Right atrium auricular region (tissue), 2 donors: ENCODE measurements at places on chromosomes 12 and 14. TPM values are rescaled to one million over a fixed set of nuclear protein-coding genes. Genes with fewer than 3 reads are reported as not detected.

The SPTB gene
- total RNA-seq: 102 TPM

GRCh38 chr12:57548488-57548887, 1.4 kb upstream of the KIF5A start:
- DNase-seq: no peak

- DNase-seq: no peak
These were observed 84.4 kb downstream of the SLC24A4 start for GRCh38 chr14:92407410-92407809.

The TMTC3 gene
- 9.9 TPM for total RNA-seq

The DCN gene
- 1,906 TPM for total RNA-seq

DNA sequence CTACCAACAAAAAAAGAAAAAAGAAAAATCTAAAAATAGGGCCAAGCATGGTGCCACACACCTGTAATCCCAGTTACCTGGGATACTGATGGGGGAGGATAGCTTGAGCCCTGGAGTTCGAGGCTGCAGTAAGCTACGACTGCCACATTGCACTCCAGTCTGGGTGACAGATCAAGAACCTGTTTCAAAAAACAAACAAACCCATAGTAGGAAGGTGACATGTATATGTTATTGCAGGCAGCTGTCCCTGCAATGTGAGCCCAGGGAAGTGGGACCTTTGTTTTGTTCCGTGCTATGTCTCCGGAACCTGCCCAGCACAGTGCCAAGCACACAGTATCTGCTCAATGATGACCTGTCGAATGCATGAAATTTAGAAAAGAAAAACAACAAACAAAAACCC, 37.2 kb upstream of the YY1 start:
- no peak for DNase-seq

The PRPH gene
- 0.75 TPM for total RNA-seq

GRCh38 chr12:57892232-57892972, 45.9 kb upstream of the CTDSP2 start:
- DNase-seq: no peak

The STAC3 gene
- total RNA-seq: 0.48 TPM

DNA sequence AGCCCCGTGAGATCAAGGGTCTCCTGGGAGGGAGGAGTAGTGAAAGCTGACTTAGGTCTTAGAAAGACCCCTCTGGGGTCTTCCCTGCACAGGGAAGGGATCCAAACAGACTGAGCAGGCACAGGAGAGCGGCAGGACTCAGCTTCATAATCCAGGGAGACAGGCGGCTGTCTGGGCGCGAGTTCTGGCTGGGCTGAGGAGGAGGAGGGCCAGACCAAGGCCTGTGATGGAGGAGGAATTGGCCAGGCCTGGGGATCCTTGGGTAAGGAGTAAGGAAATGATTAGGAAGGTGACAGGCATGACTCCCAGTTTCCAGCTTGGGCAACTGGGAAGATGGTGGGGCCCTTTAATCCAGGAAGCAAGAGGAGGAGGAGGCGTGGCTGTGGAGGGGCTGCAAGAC, 93.1 kb downstream of the DICER1 start:
- no peak for DNase-seq

GRCh38 chr12:88625356-88625755, 45.1 kb upstream of the KITLG start:
- DNase-seq: no peak

GRCh38 chr12:7046383-7047105, 14.0 kb upstream of the C1S start:
- DNase-seq: no peak

- DNase-seq: no peak
These were observed 52.3 kb downstream of the SUDS3 start for GRCh38 chr12:118428643-118429042.

DNA sequence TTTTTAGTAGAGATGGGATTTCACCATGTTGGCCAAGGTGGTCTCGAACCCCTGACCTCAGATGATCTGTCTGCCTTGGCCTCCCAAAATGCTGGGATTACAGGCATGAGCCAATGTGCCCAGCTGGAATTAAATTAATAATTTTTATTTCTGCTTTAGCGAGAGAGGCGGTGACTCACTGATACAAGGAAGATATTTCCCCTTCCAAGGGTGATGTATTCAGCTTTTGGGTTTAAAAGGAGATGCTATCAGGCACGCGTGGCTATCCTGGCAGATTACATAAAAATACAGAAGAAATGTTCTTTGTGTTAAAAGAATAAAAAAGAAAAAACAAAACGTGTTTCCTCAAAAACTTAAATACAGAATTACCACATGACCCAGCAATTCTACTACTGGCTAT, 12.4 kb upstream of the P2RX7 start:
- no peak for DNase-seq

GRCh38 chr14:48580692-48581091, 905.3 kb upstream of the MDGA2 start:
- no peak for DNase-seq

- DNase-seq: no peak
These were observed 80.4 kb downstream of the CPNE8 start for GRCh38 chr12:38825006-38825405.

The PPP1R3E gene
- 3.9 TPM for total RNA-seq

The NID2 gene
- total RNA-seq: 23.0 TPM

GRCh38 chr12:30501718-30502117, 194.0 kb downstream of the IPO8 start:
- DNase-seq: no peak

The AQP5 gene
- total RNA-seq: 2.1 TPM

- DNase-seq: no peak
These were observed 111.2 kb downstream of the CHST11 start for GRCh38 chr12:104567832-104568486.

DNA sequence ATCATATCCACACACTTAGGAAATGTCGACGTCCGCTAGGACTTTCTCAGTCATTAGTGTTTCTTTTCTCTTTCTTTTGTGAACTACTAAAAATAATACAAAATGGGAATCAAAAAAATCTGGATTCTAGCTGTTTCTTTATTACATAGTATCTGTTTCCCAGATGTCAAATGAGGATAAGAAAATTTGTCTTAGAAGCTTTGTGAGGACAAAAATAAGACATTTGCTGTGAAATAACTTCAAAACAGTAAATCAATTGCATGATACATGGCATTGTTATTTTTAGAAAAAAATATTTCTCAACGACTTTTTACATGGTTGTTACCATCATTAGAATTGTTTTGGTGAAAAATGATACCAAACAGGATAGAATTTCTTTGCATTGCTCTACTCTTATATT, 71.4 kb upstream of the IFNG-AS1 start:
- DNase-seq: no peak

The DPPA3 gene
- total RNA-seq: not detected

GRCh38 chr12:130014485-130014807, 110.6 kb upstream of the TMEM132D start:
- no peak for DNase-seq

- DNase-seq: no peak
These were observed 449.6 kb upstream of the RGS6 start for GRCh38 chr14:71482671-71483070.

The BDKRB1 gene
- total RNA-seq: 20.0 TPM

DNA sequence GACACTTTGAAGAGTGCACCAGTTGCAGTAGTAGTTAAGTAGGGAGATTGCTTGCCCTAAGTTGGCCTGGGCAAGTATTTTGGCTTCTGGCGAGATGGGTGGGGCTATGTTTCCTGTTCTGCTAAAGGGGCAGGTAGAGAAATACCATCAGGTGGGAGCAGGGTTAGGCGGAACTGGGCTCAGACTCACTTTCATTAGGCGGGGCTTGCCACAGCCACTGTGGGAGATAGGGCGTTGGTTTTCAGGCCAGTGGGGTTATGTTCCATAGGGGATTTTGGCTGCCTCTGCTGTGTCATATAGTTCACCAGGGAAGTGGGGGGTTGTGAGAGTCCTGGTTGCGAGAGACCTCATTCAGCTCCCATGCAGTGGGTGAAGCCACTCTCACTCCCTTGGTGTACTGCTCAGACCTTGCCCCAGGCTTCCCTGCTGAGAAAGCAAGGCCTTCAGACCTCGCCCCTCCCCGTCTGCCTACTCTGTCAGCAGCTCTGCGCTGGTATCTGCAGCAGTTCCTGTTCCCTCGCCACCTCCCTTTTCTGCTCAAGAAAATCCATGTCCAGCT, 43.3 kb downstream of the AEBP2 start:
- no peak for DNase-seq

GRCh38 chr12:13179211-13180074, 17.1 kb upstream of the EMP1 start:
- DNase-seq: no peak

GRCh38 chr12:96497855-96498254, 8.5 kb downstream of the CFAP54 start:
- no peak for DNase-seq

The GPR132 gene
- 0.67 TPM for total RNA-seq

GRCh38 chr12:29990971-29991370, 207.2 kb upstream of the TMTC1 start:
- DNase-seq: no peak

DNA sequence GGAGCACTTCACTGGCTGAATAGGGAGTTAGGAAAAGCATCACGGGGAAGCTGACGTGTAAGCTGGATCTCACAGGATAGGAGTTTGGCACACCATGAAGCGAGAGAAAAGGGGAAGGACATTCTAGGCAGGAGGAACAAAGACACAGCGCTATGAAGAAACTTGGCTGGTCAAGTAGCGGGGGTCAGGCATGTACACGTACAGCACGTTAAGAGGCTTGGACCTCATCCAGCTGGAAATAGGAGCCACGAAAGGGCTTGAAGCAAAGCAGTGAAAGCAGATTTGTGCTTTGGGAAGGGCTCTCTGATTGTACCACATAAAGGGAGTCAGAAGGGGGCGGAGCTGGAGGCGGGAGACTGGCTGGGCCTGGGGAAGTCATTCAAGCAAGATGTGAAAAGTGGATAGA, 19.6 kb upstream of the GALNT8 start:
- peak; percentile 85 for DNase-seq

GRCh38 chr14:56026506-56026905, 91.7 kb upstream of the PELI2 start:
- no peak for DNase-seq

DNA sequence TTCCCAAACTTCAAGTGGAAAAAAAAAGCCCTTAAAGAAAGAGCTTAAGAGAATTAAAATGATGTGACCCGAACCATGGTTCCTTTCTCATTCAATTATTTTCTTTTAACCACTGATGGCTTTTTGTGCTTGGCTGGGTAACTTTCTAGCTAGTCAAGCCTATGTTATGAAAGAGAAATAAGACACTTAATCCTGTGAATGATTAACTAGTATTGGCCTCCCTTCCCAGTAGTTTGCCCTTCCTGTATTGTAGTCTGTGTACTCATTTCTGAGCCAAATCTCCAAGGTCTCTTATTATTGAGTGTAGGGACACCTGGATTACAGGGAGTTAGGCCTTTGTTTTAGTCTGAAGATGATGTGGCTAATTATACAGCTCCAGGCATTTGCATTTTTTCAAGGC, 353.0 kb downstream of the RAD51B start:
- no peak for DNase-seq

The RHEBL1 gene
- total RNA-seq: 0.35 TPM

The SIX4 gene
- 4.1 TPM for total RNA-seq

- DNase-seq: no peak
These were observed 13.4 kb upstream of the OAS2 start for GRCh38 chr12:112964915-112965314.
